ENCODE measurements at places on chromosomes 2 and 18. TPM values are rescaled to one million over a fixed set of nuclear protein-coding genes. Genes with fewer than 3 reads are reported as not detected.

Gene PLCD4
- 1.4 TPM for polyA plus RNA-seq

Gene DSG1
- polyA plus RNA-seq: not detected

Gene FNDC4
- polyA plus RNA-seq: not detected

Gene PLEKHH2
- 1.6 TPM for polyA plus RNA-seq

Gene KCNG2
- polyA plus RNA-seq: not detected

Gene CNGA3
- 0.22 TPM for polyA plus RNA-seq

Gene FECH
- 6.8 TPM for polyA plus RNA-seq

Gene PLB1
- polyA plus RNA-seq: 1.3 TPM

Gene FBXO48
- polyA plus RNA-seq: 2.6 TPM

Gene QPCT
- polyA plus RNA-seq: 0.67 TPM

Gene SERPINB11
- polyA plus RNA-seq: not detected

Gene MBOAT2
- 15.8 TPM for polyA plus RNA-seq

Gene SFT2D3
- polyA plus RNA-seq: 7.4 TPM

Gene METAP1D
- polyA plus RNA-seq: 8.4 TPM

Gene CFAP210
- not detected for polyA plus RNA-seq

Gene MOGAT1
- not detected for polyA plus RNA-seq

Gene SERPINB10
- not detected for polyA plus RNA-seq

Gene LHCGR
- not detected for polyA plus RNA-seq

Gene MYCN
- polyA plus RNA-seq: 2.1 TPM

Gene CFAP221
- polyA plus RNA-seq: 19.4 TPM

Gene CDK15
- polyA plus RNA-seq: 0.52 TPM

Gene EN1
- polyA plus RNA-seq: not detected

Gene METTL5
- polyA plus RNA-seq: 56.0 TPM

Gene AMER3
- polyA plus RNA-seq: not detected

Gene EFR3B
- 3.0 TPM for polyA plus RNA-seq

Gene ASAP2
- 21.9 TPM for polyA plus RNA-seq

Gene KCNIP3
- 2.6 TPM for polyA plus RNA-seq

Gene GAD1
- polyA plus RNA-seq: 0.21 TPM

Gene CFC1
- 0.18 TPM for polyA plus RNA-seq

Gene SAG
- polyA plus RNA-seq: not detected

Gene GRB14
- polyA plus RNA-seq: not detected

Gene CCDC150
- not detected for polyA plus RNA-seq

Gene DAPL1
- polyA plus RNA-seq: 2.2 TPM

Gene RGPD3
- 0.13 TPM for polyA plus RNA-seq

Gene ACOXL
- 0.06 TPM for polyA plus RNA-seq

Gene SPP2
- not detected for polyA plus RNA-seq

Gene TMEM200C
- polyA plus RNA-seq: not detected

Gene SLC35F6
- 21.3 TPM for polyA plus RNA-seq

Gene CDCA7
- polyA plus RNA-seq: 4.7 TPM

Gene DSC3
- polyA plus RNA-seq: 1.2 TPM

Gene STARD6
- polyA plus RNA-seq: 0.07 TPM

Gene MERTK
- 9.3 TPM for polyA plus RNA-seq

Gene GULP1
- 16.8 TPM for polyA plus RNA-seq

Gene KRTCAP3
- 57.0 TPM for polyA plus RNA-seq

Gene ALPI
- 261 TPM for polyA plus RNA-seq

Gene INHA
- polyA plus RNA-seq: 0.78 TPM
